ENCODE measurements at places on chromosomes 1 and 21. TPM values are rescaled to one million over a fixed set of nuclear protein-coding genes. Genes with fewer than 3 reads are reported as not detected.

HPDL gene
- total RNA-seq: 2.2 TPM

SEC16B gene
- total RNA-seq: 1.7 TPM

METTL18 gene
- 3.2 TPM for total RNA-seq

PRELP gene
- total RNA-seq: 128 TPM

EDARADD gene
- 1.2 TPM for total RNA-seq

KCNE1 gene
- 2.2 TPM for total RNA-seq

HSD3B2 gene
- 10.1 TPM for total RNA-seq

ARMH1 gene
- not detected for total RNA-seq

DENND2D gene
- total RNA-seq: 25.5 TPM

MAN1C1 gene
- total RNA-seq: 31.4 TPM

- DNase-seq: no peak
Observed at GRCh38 chr1:186839041-186839400, 10.3 kb downstream of the PLA2G4A start.

DNA sequence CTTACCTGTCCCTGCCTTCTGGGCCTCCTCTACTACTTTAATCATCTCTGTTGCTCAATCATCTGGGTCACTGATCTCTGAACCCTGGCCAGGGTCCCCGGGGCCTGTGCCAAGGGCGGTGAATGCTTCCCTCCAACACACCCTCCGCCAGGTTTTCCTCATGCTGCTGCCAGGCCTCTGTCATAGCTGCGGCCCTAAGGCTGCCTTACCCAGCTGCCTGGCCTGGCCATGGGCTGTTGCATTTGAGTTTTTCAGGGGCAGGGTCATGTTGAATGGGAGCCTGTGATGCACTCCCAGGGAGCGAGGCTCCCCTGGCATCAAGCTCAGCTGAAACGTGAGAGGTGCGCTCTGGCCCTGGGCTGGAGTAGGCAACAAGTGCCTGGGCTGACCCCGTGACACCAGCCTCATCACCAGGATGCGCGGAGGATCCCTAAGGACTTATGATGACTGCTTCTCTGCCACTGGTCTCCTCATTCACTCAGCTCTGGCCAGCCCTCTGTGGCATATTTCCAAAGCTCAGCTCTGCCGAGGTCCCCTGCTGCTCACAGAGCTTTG lies 7.6 kb downstream of the EDN2 start:
- DNase-seq: no peak

- no peak for DNase-seq
Observed at GRCh38 chr1:31617916-31618746, 642 bp downstream of the HCRTR1 start.

- peak; percentile 86 for DNase-seq
Observed at GRCh38 chr21:38914528-38915293, 109.0 kb downstream of the ETS2 start.

- no peak for DNase-seq
Observed at GRCh38 chr1:209769171-209769904, 13.5 kb downstream of the TRAF3IP3 start.

DNA sequence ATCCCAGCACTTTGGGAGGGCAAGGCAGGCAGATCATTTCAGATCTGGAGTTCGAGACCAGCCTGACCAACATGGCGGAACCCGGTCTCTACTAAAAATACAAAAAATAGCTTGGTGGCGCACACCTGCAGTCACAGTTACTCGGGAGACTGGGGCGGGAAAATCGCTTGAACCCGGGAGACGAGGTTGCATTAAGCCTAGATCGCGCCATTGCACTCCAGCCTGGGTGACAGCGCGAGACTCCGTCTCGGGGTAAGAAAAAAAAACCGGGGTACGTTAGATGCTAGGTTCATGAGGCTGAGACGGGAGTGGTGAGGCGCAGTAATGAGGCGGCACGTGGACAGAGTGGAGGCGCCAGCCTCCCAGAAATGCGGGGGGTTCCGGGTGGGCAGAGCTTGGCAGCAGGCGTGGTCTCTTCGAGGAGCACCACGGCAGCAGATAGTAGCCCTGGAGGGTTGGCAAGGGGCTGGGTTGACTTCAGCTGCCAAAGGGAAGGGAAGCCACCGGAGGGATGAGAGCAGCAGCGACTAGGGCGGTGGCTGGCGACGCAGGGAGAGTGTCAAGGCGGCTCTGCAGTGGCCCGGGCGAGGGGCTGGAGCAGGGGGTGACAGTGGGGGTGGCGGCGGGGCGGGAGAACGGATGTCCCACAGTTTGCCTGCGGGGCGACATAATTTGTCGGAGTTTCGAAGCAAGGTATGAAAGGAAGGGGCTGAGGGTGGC lies 832 bp downstream of the MRPL20 start:
- no peak for DNase-seq

- DNase-seq: no peak
Observed at GRCh38 chr1:212315907-212316306, 30.7 kb downstream of the PPP2R5A start.

- no peak for DNase-seq
Observed at GRCh38 chr1:220044678-220045355, 1.5 kb downstream of the EPRS1 start.

GRCh38 chr21:26557106-26557505 lies 16.0 kb downstream of the CYYR1 start:
- no peak for DNase-seq

DNA sequence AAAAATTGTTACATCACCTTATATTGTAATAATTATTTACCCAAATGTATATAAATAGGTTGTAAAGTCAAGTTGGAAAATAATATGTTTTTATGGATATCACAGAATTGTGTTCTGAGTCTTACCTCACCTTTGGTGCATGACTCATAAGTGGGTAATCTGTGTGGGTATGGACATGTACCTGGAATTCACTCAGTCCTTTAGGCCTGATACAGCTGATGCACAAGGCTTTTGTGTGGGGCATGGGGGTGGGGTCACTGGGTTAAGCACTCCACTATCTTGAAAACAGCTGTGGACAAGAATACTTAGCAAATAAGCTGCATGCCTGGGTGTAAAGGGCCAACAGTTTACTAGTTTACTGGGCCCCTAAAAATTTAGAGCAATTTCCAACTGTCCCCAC lies 34.4 kb downstream of the INKA2 start:
- DNase-seq: no peak

DNA sequence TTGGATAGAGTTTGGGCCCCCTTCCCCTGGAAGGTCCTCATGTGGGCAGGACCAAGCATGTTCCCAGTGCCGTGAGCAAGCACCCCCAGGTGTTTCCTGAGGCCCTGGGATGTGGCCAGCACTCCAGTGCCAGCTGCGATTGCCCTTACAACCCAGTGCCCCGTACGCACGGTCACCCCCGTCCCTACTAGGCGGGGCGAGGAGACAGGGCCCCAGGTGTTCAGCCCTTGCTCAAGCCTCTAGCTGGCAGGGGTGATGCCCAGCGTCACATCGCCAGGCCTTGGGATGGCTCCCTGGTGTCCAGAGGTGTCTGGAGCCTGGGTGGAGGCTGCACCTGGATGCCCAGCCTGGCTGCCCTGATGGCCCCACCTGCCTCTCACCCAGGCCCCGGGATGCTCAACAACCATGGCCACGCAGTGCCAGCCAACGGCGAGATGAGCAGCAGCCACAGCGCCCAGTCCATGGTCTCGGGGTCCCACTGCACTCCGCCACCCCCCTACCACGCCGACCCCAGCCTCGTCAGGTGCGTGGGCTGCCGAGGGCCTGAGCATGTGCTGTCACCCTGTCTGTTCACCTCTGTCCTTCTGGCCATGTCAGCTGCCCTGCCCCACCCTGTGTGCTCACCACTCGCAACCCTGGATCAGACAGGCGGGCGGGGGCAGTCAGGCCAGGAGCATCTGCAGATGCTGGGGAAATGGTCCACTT lies 21.6 kb upstream of the CCDC27 start:
- no peak for DNase-seq

DNA sequence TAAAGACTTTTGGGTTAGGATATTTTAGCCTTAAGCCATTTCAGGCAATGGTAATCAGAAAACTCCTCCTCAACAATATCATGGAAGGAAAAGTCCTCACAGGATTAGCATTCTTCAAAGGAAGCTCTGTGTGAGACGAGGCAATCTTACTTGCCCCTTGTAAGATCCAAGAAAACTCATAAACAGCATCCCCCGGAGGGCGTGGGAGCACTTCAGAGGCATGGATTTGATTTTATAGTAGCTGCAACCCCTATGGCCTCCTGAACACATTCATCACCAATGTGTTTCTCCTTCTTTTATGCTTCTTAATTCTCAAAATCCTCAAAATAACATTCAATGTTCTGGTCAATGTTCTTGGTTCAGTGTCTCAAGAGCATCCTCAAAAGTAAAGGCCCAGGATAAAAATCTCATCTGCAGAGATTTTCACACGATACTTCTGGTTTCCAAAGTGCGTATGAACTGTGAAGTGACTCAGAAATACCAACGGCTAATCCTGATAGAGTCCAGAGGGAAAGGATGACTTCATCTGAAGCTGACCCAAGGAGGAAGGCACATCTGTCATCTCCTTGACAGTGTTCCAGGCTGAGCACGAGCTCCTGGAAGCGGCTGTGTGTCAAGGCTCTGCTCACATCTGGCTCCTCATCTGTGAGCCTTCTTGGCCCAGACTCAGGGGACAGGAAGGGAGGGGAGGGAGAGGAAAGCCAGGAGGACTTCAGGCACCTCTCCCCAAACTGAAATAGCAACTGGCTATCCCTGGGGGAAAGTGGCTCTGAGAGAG lies 49.3 kb upstream of the PSEN2 start:
- no peak for DNase-seq

GRCh38 chr1:85822696-85823095 lies 114.5 kb upstream of the ZNHIT6 start:
- no peak for DNase-seq

DNA sequence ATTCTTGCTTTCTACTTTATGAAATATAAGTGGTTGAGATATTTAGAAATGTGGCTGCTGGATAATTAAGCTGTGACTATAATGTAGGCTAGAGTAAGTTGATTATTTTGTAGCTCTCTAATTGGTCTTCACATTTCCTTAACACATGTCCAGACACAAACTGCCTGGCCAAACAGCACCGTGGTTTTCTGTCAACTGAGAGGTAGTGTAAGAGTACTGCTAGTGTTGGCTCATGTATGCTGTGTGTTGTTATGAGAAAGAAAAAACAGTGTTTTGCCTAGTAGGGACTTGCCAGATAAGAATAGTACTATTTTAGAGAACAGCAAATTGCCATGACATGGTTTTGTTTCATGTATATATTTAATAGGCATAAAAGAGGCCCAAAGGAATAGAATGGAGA lies 37.1 kb downstream of the TMED5 start:
- DNase-seq: no peak

DNA sequence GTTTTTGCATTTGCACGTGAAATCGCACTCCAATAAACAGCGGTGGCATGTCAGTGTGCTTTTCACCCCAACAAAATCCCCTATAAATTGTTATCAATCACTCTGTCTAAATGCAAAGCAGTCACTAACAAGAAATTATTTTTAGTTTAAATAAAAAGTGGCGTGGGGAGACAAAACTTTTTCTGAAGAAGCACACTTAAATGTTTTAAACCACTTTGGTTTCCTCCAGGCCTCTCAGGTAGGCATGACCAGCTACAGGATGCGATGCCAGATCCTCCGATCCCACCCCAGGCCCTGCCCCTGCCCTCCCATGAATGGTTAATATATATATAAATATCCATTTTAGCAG lies 3.6 kb downstream of the FMO1 start:
- no peak for DNase-seq

DNA sequence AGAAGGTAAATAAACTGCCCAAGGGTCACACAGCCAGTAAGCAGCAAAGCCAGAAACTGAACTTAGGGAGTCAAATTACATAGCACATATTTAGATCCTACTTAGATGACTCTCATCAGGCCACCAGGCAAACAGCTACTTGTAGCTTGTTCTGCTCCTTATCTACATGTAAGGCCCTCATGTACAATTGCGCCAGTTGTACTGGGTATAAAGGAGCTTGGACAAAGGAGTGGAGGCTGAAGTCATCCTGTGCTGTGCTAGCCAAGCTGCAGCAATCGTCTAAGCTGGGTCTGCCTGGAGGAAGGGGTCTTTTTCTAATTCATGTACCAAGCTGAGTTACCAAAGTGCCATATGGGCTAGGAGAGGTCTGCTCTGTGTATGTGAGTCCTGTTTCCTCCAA lies 12.8 kb downstream of the ETNK2 start:
- DNase-seq: no peak

- no peak for DNase-seq
Observed at GRCh38 chr1:156889802-156890580, 3.5 kb upstream of the PEAR1 start.

GRCh38 chr1:53586765-53587164 lies 127.6 kb downstream of the DMRTB1 start:
- no peak for DNase-seq

GRCh38 chr1:201460814-201461644 lies 8.0 kb downstream of the PHLDA3 start:
- no peak for DNase-seq

DNA sequence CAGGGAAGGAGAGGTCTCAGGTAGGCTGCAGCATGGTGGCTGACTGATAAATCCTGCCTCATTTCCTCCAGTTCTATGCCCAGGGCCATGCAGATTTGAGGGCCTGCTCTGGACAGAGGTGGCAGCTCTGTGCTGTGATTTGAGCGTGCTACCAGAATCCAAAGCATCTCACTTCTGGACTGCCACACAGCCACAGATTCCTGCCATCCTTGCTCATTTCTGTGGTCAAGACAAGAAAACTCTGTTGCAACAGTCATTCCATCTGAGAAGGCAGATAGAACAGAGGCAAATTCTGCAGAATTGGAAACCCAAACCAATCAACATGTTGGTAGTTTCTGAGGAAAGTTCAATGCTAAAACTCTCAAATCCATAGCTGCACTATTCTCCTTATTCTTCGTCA lies 102.8 kb upstream of the GALNT2 start:
- no peak for DNase-seq

DNA sequence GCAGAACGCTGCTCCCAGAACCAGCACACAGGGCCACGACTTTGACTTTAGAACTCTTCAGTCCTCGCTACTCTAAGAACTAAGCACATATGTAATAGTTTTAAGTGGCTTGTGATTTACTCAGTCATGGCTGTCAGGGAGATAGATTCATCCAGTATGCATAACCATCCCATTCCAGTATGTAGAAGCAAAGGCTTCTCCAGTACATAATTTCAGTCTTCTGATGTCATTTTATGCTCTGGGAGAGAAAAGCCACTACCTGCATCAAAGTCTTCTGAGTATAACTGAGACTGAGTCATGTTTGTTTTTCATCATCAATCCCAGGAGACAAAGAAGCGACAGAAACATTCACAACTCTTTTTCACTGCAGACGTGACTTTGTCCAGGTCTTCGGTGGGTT lies 885.7 kb downstream of the PLA2G4A start:
- no peak for DNase-seq

DNA sequence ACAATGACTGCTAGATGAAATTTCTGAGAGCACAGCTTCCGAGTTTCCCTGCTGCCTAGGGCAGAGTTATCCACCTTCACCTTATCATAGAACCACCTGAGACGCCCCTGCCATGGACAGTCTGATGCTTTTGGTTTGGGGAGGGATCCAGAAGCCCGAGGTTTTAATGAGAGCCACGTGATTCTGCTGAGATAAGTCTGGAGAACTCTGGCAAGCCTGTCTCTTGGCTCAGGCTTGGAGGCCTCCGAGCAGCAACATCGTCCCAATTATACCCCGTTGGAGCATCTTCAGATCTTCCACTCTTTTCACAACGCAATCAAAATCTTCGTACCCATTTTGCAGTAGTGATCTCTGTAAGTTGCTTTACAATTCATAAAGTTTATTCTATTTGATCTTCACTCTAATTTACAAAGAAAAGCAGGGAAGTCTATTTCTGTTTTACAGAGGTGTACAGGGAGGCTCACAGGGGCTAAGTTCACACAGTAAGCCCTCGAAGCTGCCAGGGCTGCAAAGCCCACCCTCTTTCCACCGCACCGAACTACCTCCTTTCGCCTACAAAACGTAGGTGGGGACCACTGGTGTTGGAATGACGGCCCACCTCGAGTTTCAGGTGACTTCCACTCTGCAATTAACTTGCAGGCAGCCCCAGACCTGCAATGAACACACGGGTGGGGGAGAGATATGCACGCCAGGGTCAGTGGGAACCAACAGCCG lies 513 bp upstream of the HHAT start:
- DNase-seq: no peak

Measured in vagina (tissue), 2 donors.